Activated T-cell treated with anti-CD3 and anti-CD28 coated beads, Interleukin-2, amount 50 U/mL, for 48 hours (primary cell): ENCODE measurements at places on chromosomes 12 and 14.

GRCh38 chr14:19823178-19823577 lies 19.6 kb downstream of the OR4N2 start:
- DNase-seq, result no peak

- no peak for DNase-seq
These were observed 29.2 kb upstream of the WSCD2 start for GRCh38 chr12:108099778-108100489.

DNA sequence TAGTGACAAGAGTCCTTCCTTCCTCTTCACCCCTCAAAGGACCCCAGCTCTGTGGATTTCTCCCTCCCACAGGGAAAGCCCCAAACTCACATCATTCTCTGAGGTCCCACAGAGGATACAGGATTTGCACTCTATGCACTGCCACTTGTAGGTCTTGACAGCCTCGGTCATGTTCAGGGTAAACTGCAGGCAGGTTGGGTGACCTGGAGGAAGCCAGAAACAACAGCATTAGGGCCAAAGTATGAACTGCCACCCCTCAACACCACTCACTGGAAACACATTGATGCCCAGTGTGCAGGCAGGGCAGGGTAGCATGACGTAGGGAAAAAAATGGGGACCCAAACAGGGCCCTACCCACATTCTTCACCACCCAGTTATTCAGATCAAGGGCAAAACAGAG lies 264.4 kb downstream of the DPF3 start:
- no peak for DNase-seq

GRCh38 chr12:112096070-112096469 lies 12.5 kb downstream of the NAA25 start:
- DNase-seq, result no peak

DNA sequence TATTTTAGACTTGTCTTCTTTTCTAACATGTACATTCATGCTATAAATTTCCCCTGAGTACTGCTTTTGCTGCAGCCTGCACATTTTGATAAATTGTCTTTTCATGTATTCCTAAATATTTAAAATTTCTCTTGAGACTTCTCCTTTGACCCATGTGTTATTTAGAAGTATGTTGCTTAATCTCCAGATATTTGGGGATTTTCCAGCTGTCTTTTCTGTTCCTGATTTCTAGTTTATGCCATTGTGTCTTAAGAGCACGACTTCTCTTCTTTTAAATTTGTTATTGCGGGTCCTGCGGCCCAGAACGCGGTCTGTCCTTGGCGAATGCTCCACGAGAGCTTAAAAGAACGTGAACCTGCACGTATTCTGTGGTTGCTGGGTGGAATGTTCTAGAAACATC lies 136.4 kb downstream of the KIF26A start:
- DNase-seq, result no peak

GRCh38 chr12:59268295-59268809 lies 327.5 kb upstream of the SLC16A7 start:
- DNase-seq, result no peak

- DNase-seq, result no peak
These were observed 147.1 kb downstream of the MED13L start for GRCh38 chr12:116130431-116130830.

GRCh38 chr12:104738331-104738730 lies 219.8 kb downstream of the SLC41A2 start:
- no peak for DNase-seq

DNA sequence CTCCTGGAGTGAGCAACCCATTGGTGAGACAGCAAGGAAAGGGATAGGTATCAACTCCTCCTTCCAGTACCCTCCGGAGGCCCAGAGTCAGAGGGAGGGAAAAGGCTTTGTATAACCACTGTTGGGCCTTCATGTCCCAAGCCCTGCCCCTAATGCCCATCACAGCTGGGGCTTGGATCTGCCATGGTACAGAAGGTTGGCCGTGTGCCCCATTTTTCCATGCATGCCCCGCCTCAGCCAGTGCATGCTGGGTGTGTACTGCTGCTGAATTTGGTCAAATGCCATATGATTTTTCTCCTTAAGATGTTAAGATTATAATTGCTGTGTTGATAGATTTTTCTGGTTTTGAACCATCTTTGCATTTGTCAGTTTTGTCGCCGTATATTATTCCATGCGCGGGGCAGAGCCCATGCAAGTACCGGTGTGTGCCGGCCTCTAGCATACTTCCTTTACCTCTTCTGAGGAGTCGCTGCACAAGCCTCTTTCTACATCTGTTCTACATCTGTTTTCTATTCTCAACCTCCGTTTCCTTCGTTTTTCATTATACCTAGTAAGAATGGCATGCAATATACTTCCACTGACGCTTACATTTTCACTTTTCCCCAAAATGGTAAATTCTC lies 26.6 kb downstream of the PPP2R5C start:
- DNase-seq, result no peak

DNA sequence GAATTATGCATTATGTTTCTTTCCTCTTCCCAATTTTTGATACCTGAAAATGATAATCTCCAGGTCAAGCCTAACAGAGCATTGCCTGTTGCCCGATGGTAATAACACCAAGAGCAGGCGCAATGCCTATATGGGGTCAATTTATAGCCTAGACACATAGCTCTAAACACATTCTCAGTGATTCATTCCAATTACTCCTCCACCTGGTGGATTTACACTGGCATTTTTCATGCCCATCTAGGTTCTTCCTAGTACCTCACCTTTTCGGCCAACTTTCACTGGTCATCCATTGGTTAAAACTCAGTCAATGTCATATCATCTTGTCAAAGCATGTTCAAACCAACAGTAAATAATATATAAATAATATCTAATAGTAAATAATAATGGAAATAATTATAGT lies 53.1 kb downstream of the EIF2S3B start:
- DNase-seq, result no peak

- DNase-seq, result no peak
These were observed 18.0 kb upstream of the DLK1 start for GRCh38 chr14:100708425-100709288.

GRCh38 chr12:8822298-8822697 lies at the start of gene A2ML1:
Gene A2ML1 (plus strand): TSS chr12:8822621. CDS start chr12:8822652, 31 bp downstream.
- no peak for DNase-seq

DNA sequence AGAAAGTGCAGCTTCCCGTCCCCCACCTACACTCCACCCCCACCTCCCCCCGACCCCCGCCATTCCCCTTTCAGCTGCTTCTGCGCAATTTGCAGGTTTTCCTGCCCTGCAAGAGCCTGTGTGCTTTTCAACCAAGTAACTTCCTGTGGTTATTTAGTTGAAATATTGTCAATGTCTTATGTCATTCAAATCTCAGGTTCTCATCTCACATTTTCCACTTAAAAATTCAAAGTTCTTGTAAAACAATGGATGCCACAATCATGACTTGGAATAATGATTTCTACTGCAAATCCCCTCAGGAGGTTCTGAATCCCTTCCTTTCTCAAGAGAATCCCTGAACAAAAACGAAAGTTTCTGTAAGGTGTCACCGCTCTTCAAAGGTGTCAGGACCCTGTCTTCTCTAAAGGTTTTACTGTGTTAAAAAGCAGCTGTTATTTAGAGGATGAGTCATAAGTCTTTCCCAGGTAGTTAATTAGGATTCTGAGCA lies 31.6 kb downstream of the WBP11 start:
- DNase-seq, result peak; percentile 30
